Suppressor macrophage treated with lipopolysaccharide for 4 hours (primary cell): ENCODE measurements at places on chromosomes 3 and 15.
A peak's percentile ranks its signal among the peaks of the same experiment; 100 is the strongest.

DNA sequence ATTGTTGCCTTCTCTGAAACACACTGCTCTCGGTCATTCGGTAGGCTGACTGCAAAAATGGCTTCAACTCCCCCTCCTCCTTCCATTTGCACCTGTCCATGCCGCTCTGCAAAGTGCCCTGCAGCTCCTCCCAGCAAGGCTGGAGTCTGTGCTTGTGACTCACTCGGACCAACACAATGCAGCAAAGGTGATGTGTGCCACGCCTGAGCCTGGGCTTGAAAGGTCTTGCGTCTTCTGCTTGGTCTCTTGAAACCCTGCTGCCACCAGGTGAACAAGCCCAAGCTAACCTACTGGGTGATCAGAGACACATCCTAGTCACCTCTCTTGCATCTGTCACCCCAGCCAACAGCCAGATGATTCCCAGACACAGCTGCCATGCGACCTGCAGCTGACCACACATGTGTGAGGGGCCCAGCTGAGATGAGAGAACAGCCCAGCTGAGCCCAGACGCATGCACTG is 71.1 kb downstream of the MGLL start:
- no peak for DNase-seq

- no peak for DNase-seq
Measured at GRCh38 chr15:38062696-38063095, 128.3 kb downstream of the TMCO5A start.

- DNase-seq, result no peak
Measured at GRCh38 chr15:85805420-85805819, 10.7 kb upstream of the KLHL25 start.

DNA sequence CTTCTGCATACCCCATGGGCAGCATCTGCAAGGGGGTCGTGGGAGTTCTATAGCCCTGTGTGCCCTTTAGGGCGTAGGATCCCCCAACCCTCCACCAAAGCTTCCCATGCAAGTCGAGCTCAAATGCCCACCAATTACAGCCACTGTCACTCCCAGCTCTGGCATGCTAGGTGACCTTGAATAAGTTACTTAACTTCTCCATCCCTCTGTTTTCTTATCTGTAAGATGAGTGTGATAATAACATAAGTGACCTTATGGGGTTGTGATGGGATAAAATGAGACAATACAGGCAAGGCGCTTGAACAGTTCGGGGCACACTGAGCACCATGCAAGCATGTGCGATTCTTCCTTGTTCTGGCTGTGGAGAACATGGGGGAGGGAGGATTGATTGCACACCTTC is 74.8 kb upstream of the POMGNT2 start:
- no peak for DNase-seq

DNA sequence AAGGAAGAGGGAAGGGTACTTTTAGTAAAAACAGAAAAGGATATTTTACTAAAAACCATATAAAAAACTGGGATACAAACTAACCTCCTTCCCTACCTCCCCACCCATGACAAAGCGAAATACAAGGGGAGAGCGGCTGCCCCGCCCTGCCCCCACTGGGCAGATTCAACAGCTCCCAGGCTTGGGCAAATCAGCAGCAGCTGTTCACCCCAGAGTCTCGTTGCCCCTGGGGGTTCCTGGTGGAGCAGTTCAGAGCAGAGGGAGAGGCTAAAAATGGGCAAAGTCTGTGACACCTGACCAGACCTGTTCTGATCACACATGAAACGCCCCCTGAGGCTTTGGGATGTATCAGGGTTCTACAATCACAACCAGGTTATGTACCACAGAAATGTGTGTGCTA is 2.5 kb upstream of the ETFA start:
- no peak for DNase-seq

DNA sequence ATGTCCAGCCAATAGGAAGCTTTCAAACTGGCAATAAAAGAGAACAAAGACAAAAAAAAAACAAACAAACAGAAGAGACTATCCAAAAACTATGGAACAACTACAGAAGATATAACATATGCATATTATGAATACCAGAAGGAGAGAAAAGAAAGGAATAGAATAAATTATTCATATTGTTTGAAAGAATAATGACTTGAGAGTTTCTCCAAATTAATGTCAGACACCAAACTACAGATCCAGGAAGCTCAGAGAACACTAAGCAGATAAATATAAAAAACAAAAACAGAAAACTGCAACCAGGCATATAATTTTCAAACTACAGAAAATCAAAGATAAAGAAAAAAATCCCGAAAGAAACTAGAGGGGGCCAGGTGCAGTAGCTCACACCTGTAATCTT is 34.1 kb upstream of the AP3B2 start:
- DNase-seq, result no peak

DNA sequence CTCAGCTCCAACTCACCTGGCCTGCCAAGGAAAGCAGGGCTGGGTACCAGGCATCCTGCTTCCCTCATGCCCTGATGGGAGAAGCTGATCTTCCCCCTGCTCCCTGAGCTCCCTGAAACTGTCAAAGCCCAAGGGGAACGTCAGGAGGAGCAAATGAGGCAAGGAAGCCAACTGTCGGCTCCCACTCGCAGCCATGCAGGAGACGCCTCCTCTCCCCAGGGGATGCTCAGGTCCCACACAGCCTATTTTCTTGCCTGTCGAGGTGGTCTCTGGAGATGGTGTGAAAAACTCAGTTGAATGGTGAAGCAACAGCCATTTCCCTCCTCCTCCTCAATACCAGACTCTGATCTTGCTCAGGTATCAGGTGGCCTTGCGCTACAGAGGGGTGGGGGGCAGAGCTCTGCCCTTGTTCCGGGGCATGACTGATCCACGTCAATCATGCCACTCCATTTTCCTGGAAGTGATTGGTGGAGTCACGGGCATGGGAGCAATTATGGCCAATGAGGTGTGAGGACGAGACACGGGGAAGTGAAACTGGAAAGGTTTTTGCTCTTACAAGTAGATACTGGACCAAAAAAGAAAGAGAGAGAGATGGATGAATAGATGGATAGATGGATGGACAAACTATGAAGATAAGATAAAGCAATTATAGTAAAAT is 58.2 kb downstream of the SLC6A1 start:
- DNase-seq, result no peak

DNA sequence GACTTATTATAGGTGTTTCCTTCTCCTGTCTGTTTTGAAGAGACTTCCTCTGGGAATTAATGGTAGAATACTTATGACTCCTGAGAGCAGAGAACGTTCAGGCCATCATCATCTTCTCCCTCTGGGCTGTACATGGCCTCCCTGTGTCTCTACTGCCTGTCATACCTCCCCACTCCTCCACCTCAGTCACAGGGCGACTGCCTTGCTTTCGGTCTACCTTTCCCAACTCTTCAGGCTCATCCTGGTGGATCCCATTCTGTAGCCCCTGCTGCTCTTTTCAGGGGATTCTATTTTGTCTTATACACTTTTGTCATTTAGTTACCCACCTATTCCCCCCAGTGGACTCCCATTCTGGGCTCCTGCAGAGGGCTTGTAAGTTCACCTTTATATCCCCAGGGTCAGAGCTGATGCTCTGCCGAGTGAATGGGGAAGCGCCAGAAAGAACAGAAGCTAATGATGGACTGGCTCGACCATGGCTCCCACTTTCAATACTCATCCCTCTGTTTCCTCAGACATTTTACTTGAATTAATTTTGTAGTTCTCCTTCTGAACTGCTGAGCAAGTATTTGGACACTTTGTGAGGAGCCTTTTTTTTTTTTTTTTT is 28.6 kb downstream of the FNDC3B start:
- no peak for DNase-seq

GRCh38 chr15:63892794-63893441 is 59.2 kb upstream of the HERC1 start:
- DNase-seq, result peak; percentile 88

GRCh38 chr3:5731100-5731499 is 543.6 kb downstream of the EDEM1 start:
- DNase-seq, result peak; percentile 58

DNA sequence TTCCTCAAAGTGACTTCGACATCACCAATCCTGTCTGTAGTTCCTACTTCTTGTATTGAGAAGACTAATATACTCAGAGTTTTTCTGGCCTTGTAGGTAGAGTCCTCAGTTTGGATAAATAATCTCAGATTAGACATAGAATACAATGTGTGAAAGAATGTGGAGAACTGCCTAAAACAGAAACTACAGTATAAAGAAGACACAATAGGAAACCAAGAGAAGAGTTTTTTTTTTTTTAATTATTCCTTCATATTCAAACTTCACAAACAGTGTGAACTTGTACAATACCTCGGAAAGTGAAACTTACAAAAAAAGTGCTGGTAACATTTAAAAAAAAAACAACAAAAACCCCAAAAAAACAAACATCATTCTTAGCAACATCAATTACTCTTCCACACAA is 20.5 kb downstream of the TIGIT start:
- DNase-seq, result no peak

DNA sequence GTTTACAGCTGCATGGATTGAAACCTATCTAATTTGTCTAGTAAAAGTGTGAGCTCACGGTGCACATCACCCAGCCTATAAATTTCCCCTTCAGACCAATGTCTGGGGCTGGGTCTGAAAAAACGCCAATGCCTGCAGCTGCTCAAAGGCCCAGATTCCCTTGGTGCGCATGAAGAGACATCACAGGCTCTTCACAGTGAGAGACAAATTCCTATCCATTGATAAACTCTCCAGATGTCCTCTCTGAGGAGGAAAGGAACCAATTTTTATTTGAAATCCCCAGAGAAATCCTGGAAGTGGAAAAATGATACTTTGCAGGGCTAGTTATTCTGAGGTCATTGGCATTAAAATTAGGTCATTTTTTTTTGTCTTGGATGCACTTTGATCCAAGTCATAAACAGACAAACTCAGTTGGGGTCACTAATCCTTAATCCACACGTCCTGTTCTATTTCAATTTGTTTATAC is 360.5 kb downstream of the EPHA3 start:
- DNase-seq, result no peak

GRCh38 chr3:90016555-90016954 is 909.1 kb downstream of the EPHA3 start:
- no peak for DNase-seq

- no peak for DNase-seq
Measured at GRCh38 chr15:60612400-60613048, 133.6 kb upstream of the ICE2 start.

GRCh38 chr15:78739206-78739605 is 72.1 kb downstream of the ADAMTS7 start:
- no peak for DNase-seq
